HCT116 (cell line): ENCODE measurements at places on chromosomes 1 and 21.

DNA sequence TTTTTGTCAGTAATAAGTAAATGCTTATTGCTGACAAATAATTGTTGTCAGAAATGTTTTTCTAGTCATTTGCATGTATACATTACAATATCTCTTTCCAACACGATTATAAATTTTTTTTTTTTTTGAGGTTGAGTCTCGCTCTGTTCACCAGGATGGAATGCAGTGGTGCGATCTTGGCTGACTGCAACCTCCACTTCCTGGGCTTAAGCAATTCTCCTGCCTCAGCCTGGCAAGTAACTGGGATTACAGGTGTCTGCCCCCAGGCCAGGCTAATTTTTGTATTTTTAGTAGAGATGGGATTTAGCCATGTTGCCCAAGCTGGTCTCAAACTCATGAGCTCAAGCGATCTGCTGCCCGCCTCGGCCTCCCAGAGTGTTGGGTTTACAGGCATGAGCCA is 72.0 kb upstream of the ATF3 start:
- no peak for DNase-seq

DNA sequence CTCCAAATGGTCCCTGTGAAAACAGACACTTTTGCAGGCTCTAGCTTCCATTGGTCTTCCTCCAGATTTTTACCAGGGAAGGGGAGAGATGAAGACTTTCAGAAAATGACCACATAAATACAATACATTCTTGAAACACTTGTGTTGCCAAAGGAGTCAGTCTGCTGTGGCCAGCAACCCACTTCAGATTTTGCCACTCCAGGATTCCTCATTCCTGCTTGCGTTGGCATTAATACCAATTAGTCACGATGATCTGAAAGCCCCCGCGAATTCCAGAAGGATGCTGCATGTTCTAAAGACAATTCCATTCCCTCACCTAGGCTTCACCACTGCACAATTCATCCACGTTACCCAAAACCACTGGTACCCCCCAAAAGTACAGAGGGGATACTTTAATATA is 7.9 kb upstream of the BACE2 start:
- DNase-seq = no peak

DNA sequence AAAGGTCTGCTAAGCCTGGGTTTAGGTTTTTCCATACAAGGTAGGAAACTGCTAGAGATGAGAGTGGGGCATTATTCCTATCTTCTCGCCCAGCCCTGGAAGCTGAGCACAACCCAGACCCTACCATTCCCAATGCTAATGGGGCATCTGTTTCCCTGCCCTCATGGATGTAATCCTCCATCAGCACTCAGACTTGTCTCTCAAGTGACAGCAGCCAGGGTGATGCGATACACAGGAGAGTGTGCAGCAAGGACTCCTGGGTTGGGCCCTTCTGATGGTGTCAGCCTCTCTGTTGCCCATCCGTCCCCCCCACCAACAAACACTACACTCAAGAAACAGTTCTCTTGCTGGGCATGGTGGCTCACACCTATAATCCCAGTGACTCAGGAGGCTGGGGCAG is 5.9 kb upstream of the INPP5B start:
- no peak for DNase-seq

DNA sequence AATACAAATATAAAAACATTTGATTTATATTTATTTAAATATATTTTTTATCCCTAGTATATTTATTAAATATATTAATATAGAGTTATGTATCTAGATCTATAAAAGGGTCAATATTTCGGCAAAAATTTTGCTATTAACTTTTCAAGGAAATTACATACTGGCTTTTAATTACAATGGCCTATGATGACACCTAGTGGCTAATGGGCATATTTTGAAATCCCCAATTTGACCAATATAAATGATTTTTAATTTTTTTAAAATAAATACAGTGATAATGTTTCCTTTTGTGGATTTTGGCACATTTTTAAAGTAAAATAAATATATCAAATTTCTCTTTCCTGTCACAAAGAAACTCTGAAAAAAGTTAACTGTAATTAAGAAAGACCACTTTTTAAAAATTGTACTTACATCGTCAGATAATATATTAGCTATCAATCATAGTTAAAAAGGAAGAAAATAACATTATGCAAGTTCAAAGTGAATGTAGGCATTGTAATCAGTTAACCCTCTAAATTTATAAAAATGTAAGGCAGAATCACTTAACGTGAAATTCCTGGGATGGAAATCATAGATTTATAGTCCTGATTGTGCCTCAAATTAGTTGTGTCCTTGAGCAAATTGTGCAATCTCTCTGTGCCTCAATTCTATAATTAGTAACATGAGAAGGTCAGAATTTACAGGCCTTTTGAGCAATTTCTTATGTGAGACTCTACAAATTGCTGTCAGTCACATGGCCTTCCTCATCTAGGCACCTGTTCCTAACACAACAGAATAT is 25.6 kb upstream of the RGS13 start:
- DNase-seq = peak; percentile 15

DNA sequence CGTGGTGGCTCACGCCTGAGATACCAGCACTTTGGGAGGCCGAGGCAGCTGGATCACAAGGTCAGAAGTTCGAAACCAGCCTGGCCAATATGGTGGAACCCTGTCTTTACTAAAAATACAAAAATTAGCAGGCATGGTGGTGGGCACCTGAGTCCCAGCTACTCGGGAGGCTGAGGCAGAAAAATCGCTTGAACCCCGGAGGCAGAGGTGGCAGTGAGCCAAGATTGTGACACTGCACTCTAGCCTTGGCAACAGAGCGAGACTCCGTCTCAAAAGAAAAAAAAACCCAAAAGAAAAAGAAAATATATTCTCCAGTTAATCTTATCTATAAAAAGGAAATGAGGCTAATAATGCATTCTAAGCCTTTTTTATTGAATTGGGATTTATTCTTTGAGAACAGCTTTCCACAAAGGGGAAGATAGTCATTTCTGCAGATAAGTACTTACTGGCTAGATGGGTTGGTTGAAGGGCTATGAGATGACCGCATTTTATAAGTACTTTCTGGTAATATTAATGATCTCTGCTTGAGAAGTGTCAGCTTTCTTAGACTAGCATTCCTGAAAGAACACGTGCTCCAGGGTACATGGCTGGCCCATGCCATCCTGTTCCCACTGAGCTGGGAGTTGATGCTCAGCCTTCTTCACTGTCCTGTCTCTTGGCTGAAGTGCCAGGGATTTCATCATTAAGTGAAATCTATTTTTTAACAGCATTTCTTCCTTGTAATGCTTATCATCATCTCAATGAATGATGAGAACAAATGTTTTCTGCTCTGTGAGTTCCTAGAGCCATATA is 57.9 kb downstream of the SASS6 start:
- no peak for DNase-seq

DNA sequence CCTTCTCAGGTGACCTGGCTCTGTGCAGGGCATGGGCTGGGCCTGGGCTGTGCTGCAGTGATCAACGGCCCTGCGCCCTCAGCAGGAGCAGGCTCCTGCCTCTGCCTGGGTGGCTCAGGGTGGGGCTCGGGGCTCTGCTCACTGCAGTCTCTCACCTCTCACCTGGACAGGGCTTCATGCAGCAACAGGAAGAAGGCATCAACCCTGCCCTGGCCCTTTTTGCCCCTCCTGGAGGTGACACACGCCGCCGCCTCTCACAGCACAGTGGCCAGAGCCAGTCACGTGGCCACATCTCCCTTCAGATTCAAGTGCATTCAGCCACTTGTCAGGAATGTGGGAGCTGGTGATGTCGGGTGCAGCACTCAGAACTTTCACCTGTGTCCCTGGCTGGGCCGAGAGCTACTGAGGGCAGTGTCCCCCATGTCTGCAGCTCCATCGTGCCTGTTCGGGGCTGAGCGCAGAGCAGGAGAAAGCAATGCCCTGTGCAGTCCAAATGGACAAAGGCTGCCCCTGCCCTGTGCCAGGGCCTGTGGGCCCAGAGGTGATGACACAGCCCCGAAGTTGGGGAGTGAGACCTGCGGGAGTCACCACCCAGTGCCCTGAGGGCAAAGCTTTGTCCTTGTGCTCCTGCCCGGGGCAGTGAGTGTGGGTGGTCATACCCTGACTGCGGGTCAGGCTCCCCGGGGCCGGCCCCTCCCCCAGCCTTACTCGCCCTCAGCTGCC is 314.0 kb downstream of the PTPRU start:
- DNase-seq = no peak

DNA sequence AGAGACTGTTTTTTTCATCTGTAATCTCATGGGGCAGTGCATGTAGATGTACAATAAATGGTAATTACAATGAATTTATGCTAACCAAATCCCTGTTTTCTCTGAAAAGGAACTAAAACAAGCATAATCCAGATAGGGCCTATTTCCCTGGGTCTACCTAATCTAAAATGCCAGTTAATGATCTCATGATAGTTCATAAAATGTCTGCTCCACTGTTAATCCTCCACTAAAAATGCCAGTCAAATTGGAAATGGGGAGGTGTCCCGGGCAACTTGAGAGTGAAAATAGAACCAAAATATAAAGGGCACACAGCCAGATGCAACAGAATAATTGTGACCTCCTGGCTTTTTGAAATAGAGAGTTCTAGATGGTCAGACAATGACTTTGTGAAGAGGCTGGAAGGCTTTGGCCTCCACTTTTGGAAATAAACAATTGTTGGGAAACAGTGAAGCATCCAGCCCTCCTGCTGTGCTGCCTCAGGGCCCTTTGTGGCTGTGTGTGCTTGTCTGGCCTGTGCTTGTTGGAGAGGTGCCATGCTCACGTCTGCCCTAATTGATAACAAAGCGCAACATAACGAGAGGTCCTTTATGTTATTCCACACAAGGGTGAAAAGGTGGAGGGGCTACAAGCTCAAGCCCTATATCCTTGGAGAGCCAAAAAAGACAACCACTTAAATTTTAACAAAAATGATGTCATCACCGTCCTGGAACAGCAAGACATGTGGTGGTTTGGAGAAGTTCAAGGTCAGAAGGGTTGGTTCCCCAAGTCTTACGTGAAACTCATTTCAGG is 97.7 kb downstream of the ATP5PO start:
- no peak for DNase-seq

DNA sequence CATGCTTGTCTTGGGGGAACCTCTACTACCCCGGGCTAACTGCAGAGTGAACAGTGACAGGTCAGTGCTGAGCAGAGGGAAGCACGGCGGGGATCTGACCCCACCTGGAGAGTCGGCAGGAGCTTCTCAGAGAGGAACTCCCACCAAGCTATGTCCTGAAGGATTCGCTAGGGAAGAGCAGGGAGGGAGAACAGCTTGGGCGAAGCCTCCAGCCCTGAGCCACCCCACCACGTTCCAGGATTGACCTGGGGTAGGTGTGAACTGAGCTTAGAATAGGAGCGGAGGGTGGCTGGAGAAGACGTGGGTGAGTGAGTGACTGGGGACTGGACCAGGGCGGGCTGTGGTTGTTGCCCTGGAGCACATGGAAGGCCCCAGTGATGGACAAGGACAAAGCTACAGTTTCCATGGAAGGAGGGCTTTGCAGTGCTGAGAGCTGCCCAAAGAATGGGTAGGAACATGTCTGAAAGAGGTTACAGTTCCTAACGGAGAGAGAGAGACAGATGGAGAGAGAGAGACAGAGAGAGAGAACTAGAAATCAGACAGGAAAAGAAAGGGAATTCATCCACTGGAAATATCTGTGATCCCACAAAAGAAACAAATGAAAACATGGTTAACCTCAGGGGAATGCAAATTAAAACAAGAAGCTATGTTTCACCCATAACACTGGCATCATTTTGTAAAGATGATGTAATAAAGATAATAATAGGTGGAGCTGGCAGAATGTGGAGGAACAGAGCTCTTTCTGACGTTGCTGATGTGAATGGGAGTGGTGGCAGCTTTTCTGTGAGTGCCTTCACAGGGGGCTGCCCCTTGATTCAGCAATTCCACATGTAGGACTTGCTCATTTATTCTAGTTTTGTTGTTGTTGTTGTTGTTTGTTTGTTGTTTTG is 17.2 kb downstream of the BSND start:
- DNase-seq = no peak

GRCh38 chr1:109914587-109915240 is 4.1 kb downstream of the CSF1 start:
- DNase-seq = no peak

DNA sequence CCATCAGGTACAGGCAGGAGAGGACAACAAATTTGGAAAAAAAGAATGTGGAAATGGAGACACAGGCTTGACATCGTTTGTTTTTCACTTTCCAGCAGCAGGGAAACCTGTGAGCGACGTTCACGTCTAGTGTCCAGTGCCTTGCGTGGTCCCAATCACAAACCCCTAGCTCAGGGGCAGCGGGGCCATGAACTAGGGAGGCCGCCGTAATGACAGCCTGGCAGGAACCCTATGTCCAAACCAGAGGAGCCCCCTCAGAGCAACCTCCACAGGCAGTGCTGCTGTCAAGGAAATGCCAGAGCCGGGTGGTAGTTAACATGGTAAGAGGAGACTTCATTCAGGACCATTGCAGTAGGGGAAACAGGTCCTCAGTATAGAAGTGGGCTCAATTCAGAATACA is 37.8 kb upstream of the PSEN2 start:
- DNase-seq = no peak

- no peak for DNase-seq
Observed at GRCh38 chr1:7560601-7561181, 210.4 kb upstream of the VAMP3 start.

DNA sequence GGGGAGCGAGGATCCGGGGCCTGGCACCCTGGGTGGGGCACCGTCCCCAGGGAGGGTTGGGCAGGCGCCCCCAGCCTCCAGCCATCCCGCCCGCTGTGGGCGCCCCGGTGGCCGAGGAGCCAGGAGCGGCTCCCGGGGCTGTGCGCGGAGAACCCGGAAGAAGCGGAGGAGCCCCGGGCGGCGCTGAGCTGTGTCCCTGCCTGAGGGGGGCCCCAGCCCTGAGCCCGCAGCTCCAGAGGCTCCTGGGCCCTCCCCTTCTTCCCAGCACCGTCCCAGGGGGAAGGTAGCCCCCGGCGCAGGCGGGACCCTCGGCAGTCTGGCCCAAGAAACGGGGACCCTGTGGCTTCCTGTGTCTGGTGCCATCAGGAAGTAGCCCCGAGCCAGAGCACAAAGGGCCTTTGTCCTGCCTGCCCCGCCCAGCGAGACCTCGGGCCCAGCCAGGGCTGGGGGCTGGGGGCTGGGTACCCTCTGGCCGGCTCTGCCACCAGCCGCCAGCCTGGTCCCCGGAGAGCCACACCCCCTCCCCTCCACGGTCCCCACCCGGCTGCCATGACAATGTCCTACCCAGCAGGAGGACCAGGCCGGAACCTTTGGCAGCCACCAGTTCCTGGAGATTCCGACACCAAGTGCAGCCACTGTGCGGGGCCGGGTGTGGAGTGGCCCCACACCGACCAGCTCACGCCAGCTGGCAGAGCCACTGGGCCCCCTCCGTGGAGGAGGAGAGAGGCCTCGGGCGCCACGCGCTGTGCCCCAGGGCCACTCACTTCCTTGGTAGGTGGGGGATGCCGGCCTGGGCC is 15.6 kb upstream of the TTLL10 start:
- no peak for DNase-seq

- peak; percentile 46 for DNase-seq
Observed at GRCh38 chr21:44485254-44485793, 30.0 kb downstream of the LRRC3 start.

- no peak for DNase-seq
Observed at GRCh38 chr1:166673722-166674121, 165.6 kb upstream of the POGK start.

- no peak for DNase-seq
Observed at GRCh38 chr1:24206516-24207394, 19.7 kb upstream of the IFNLR1 start.

- no peak for DNase-seq
Observed at GRCh38 chr1:7478809-7479499, 292.1 kb upstream of the VAMP3 start.

- no peak for DNase-seq
Observed at GRCh38 chr1:76292418-76293184, 218.1 kb downstream of the ST6GALNAC3 start.

GRCh38 chr1:41683681-41684500 is 199.4 kb upstream of the EDN2 start:
- DNase-seq = no peak

- peak; percentile 45 for DNase-seq
Observed at GRCh38 chr1:183685112-183685713, 32.1 kb upstream of the APOBEC4 start.
